Activated T-helper 2 cell treated with anti-CD3 and anti-CD28 coated beads, Interferon-gamma antibody, Interleukin-2, Interleukin-4, amounts not matched to agents 10 μg/mL and 5 μg/mL and 100 μg/mL, durations not matched to agents 14 hours and 24 hours and 36 hours (primary cell): ENCODE measurements at places on chromosomes 6 and 20. TPM values are rescaled to one million over a fixed set of nuclear protein-coding genes. Genes with fewer than 3 reads are reported as not detected.

Gene ECT2L
- total RNA-seq: not detected in 2 replicates

Gene TGM3
- total RNA-seq: not detected in 2 replicates

Gene C6orf163
- total RNA-seq: 1.1 TPM in 2 replicates

- DNase-seq: no peak
Measured at GRCh38 chr6:15110726-15111354, 135.0 kb upstream of the JARID2 start.

- DNase-seq: no peak
Measured at GRCh38 chr6:18465410-18466154, 78.4 kb downstream of the RNF144B start.

GRCh38 chr6:53603386-53604116, 58.6 kb upstream of the GCLC start:
- no peak for DNase-seq

GRCh38 chr20:46037036-46037435, 8.0 kb downstream of the SLC12A5 start:
- DNase-seq: no peak

- DNase-seq: no peak
Measured at GRCh38 chr6:130359736-130360135, 6.1 kb upstream of the TMEM200A start.

GRCh38 chr6:37259191-37259590, 1.2 kb upstream of the TMEM217 start:
- DNase-seq: no peak

DNA sequence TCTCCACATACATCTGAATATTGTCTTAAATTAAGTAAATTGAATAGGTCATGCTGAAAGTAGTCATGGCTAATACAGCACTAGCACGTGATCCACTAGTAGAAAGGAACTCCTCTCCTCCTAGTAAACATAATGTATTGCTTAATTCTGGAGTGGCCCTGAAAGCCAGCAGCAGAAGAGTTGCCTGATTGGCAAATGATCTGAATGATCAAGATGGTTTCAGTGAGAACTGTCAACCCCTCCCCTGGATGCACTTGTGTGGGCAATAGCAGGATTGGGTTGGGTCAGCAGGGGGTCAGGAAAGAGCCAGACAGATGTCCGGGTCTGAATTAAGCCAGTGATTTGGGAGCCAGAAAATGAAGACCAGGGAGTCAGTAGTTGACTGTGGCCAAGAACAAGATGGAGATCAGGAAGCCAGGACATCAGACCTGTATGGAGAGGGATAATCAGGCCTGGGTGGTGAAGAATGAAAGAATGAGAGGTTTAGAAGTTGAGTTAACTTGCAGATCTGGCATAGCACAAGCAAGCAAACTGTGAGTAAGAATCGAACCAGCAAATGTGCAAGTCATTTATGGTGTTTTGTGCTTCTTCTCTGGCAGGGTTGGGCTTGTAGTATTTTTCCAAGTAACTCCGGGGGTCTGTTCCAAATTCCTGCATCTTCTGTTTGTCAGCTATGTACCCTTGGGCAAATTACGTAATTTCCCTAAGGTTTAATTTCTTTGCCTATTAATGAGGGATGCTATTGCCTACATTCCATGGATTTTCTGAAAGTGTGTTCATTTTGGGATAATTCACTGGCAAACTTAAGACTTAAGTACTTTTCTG, 304.9 kb downstream of the CD109 start:
- no peak for DNase-seq

GRCh38 chr20:49945306-49945700, 9.1 kb downstream of the RNF114 start:
- DNase-seq: no peak

GRCh38 chr6:169795196-169795595, 43.8 kb downstream of the ERMARD start:
- DNase-seq: no peak
